Choroid plexus epithelial cell (primary cell): ENCODE measurements at places on chromosomes 7 and 10.

GRCh38 chr7:17371671-17372524, 73.4 kb downstream of the AHR start:
- peak; percentile 97 for DNase-seq

- DNase-seq: peak; percentile 45
Measured at GRCh38 chr7:113085781-113086390, 741 bp downstream of the GPR85 start.

- no peak for DNase-seq
Measured at GRCh38 chr10:28922127-28922526, 244.8 kb downstream of the BAMBI start.

DNA sequence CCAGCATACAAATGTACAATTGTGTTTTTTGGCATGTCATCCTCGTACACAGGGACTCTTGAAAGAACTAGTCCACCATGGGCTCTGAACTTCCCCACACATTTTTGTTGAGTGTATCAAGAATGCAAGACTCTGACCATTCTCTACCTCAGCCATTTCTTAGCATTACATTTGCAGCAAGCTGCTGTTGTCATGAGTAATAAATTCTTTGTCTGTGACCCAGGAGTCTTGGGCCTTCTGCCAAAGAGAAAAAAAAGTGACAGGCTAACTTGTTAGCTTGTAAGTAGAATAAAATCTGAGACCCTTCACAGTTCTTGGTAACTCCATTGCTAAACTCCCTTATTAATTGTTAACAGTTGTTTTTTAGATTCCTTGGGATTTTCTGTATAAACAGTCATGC, 542.3 kb upstream of the MBL2 start:
- DNase-seq: peak; percentile 97

- DNase-seq: peak; percentile 25
Measured at GRCh38 chr10:68861253-68861652, 33.9 kb downstream of the STOX1 start.

DNA sequence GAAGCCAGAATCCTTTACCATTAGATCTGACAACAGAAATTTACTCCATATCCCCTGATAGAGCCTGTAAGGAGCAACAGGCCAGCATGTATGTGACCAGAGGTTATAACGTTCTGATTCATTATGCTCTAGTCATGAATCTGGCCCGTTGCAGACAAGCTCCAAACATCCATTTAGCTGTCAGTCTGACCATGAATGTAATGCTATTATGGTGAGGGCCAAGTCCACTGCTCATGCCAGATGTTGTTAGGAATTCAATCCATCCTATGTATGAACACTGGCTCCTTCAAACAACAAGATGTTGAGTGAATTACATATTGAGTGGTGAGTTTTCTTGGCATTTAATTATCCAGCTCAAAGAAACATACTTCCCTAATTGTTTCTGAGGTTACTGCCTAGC, 610.1 kb upstream of the ANKRD30A start:
- DNase-seq: peak; percentile 18

GRCh38 chr10:77478247-77478961, 159.2 kb downstream of the KCNMA1 start:
- peak; percentile 83 for DNase-seq

GRCh38 chr10:119713744-119714483, 11.9 kb upstream of the INPP5F start:
- DNase-seq: no peak

GRCh38 chr7:100864263-100864845, 2.8 kb upstream of the TRIP6 start:
- DNase-seq: no peak

DNA sequence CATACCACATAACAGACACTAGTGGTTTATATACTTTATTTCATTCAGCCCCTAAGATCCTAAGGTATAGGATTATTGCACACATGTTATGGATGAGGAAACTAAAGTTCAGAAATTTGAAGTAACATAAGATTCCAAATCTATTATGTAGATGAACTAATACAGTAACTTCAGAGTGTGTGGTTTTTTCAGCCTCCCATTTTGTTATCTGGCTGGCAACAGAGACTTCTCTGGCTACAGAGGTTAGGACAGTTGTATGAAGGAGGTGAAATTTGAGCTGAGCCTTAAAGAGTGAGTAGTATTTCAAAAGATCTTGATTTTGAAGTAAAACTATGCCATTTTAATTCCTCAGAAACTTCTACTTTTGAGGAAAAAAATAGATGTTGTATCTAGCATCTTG, 125.4 kb downstream of the MAPK8 start:
- DNase-seq: peak; percentile 56

DNA sequence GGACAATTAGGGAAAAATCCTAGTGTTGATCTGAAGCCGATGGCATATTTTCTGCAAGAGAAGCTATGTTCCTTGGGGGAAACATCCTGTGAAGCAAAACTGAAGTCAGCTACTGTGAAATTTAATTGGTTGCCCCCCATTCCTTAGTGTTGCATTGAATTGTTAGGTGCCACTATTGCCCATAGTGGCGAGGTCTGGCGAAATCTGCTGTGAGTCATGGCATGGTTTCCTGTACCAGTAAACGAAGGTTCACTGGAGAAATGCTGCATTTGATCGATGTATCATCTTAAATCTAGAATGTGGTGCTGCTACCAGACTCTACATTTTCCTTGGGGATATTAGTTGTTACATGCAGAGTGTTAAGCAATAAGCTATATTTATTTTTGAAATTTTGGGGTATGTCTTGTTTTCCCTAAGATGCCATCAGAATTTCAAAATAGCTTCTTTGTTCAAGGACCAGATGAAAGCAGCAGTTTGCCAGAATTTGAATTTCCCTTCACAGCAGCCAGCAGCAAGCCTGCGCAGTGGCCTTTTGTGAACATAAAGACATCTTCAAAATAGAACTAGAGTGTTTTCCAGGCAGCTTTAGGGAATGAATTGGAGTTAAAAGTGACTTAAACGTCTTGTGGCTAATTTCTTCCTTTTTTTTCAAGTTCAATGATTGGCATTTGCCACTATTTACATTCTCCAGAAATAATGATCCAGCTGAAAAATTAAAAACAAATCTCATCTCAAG, 348.6 kb upstream of the COBL start:
- no peak for DNase-seq

DNA sequence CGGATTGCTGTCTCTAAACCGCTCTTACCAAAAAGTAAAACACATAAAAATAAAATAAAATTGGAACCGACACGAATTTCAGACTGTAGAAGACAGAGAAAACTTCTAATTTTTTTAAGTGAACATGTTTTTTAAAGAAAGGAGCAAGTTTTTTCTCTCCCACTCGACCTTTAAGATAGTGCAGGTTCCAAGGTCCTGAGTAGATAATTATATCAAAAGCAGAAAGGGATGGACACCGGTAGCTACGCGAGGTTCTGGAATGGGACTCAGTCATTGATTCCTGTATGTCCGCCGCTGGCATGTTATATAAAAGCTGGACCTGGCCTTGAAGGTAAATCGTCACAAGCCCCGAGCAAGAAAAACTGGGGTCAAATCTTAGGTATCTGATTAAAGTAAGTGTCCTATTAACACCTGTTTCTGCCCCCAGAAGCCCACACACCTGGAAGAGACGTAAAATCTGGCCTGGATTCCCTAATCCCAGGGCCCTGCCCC, 462 bp upstream of the CISD1 start:
- no peak for DNase-seq

DNA sequence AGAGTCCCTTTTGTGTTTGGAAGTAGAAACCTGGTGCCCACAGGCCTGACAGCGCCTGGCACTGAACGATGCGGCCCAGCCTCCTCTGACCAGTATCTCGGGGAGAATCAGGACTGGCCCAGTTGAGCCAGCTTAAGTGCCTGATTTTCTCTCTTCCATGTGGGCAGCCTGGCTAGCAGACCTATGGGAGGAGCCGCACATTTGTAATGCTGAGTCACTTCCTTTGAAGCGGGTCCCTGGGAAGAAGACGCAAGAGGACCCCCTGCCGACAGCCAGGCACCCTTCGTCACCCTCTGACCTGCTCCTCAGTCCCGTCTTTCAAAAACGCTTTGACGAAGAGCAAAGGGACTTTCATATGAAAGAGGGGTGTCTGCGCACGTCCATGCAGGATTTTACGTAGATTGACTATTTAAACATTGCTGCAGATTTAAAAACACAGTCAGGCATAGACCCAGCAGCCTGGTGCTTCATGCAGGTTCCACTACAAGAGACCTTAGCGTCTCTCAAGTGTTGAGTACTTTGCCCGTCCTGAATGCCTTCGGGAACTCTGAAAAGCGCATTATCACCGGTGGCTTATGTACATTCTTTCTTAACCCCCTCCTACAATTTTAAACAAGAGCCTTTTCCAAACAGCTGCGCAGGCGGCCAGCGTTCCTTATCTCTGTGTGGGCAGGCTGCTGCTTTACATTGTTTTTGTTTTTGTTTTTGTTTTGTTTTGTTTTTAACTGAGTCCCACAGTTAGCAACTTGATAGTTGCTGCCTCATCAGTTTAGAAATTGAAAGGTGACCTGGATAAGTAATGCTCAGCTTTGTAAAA, 36.5 kb upstream of the AP5Z1 start:
- peak; percentile 94 for DNase-seq

DNA sequence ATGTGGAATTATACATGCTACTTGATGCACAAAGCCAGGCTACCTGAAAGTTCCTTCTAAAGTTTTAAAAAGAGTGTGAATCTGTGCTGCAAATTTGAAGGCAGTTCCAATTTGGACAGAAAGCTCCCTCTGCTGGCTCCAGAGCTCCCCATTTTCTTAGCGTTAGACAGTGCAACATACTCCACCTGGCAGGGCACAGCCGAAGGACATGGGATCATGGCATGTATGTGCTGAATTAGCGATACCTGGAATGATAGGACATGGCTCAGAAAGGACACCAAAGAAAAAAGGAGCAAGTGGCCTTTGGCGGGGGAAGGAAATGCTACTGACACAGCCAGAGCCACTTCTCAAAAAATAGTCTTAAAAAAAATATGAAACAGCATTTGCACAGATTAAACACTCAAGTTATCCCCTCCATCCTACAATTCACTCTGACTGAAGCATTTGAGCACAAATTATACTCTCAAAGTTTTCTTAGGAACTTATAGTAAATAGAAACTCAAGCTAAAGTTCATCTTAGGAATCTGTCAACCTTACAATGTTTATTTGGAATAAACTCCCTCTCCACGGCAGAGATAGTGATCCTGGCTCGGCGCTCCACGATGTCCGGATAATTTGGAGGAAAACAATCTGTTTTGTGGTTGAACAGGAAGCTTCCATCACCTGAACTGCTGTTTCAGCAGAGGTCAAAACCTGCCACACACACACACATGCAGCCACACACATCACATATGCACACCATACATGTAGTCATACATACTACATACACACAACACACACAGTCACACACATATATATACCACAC, 80.0 kb downstream of the C7orf25 start:
- DNase-seq: peak; percentile 70

DNA sequence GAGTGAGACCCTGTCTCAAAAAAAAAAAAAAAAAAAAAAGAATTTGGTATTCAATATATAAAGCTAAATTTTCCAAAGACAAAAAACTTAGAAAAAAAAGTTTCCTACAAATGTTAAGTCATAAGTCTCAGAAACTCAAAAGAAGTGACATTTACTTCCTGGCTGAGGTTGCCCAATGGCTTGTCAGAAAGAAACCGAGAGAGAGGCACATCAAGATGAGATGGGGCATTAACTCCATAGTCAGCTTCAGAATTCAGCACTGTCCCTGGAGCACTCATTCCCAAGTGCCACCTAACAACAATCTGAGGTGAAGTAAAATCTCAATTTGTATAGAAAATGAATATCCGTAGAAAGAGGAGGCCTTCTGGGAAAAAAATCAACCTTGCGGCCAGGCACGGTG, 6.8 kb upstream of the SPOCK2 start:
- no peak for DNase-seq

- no peak for DNase-seq
Measured at GRCh38 chr7:1557771-1558170, 1.8 kb upstream of the TMEM184A start.

DNA sequence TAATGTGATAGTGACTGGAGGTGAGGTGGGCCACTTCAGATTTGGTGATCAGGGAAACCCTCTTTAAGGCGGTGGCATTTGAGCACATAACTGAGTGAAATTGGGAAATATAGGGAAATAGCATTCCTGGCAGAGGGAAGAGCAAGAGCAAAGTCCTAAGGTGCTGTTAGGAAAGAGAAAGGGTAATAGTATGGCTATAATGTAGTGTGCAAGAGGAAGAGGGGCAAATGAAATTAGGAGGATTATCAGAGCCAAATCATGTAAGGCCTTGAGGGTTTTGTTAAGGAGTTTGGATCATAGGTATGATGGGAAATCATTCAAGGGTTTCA, 27.8 kb upstream of the CYP26C1 start:
- no peak for DNase-seq

DNA sequence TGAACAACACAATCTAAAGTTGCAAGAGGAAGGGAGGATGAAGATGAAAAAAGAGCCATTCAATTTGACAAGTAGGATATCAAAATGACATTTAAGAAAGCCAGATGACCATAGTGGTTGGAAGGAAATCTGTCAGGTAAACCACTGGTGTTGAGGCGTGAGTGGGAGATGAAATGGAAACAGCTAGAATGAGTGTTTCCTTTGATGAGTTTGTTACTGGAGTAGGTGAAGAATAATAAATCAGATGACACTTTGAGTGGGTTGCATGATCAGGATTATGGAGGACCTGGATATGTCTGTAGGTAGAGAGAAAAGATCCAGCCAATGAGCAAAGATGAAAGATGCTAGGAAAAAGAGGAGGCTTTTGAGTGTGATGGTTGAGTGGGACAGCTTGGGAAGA, 33.1 kb downstream of the AKR1B1 start:
- DNase-seq: no peak

DNA sequence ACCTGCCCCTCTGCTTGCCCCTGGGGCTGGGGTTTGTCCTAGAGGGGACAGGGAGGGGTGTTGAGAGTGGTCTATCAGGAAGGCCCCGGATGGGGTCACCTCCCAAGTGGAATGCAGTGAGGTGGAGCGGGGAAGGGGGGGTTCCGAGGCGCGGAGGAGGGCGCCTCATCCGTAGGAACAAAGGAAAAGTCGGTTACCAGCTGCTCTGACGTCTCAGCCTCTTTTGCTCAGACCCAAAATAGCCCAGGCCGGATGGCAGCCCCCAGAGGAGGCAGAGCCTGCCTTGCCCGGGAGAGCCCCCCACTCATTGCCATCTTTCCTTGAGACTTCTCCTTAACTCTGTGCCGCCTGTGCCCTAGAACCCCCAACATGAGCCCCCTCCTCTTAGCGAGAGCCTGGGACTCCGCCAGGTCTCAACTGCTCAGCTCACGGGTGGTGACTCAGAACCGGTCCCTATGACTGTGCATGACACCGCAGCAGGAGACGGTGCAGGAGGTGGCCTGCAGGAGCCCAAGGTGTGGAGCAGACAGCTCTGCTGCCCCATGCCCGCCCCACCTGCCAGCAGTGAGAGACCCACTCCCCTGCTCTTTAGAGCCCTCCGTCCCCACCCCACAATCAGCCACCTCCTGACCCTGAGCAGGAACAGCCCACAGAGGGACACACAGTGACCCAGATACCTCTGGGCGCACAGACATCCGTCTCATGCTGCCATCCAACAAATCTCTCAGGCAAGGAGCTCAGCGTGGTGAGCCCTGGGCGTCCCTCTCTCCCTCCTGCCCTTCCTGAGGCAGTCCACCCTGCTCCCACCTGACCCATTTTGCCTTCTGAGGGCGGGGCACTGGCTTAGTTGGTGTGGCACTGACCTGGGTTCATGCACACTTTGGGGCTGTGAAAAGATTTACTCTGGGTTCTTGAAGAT, 13.1 kb downstream of the STX1A start:
- peak; percentile 43 for DNase-seq
